ENCODE measurements at places on chromosomes 5 and 9.
A peak's percentile ranks its signal among the peaks of the same experiment; 100 is the strongest.

- H3K27ac ChIP-seq: no peak overlapping the region
- DNase-seq: no peak
- peaks cover 6% of the 10 kb centered on the region for H3K27me3 ChIP-seq
- H3K4me3 ChIP-seq: no peak overlapping the region
- no peaks in the 10 kb centered on the region for H3K36me3 ChIP-seq
Observed at GRCh38 chr5:158115468-158115867, 256.5 kb upstream of the CLINT1 start.

DNA sequence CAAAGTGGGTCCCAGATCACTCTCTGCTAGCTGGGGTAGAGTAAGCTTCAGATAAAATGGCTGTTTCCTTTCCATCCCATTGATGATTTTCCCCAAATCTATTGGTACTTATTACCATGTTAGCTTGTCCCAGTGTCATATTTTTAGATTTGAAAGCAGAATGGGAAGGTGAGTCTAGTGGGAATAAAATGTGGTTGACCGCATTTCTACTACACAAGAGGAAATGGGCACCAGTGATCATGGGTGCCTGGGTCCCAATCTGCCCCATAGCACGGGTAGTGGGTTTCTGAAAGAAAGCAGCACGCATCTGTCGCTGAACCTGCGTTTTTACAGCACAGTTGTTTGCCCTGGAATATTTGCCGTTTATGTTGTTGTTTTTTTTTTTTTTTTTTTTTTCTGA, 20.1 kb downstream of the DAPK1 start:
- no peak overlapping the region for H3K27ac ChIP-seq
- no peak overlapping the region for H3K4me3 ChIP-seq
- no peaks in the 10 kb centered on the region for H3K27me3 ChIP-seq
- no peaks in the 10 kb centered on the region for H3K36me3 ChIP-seq

DNA sequence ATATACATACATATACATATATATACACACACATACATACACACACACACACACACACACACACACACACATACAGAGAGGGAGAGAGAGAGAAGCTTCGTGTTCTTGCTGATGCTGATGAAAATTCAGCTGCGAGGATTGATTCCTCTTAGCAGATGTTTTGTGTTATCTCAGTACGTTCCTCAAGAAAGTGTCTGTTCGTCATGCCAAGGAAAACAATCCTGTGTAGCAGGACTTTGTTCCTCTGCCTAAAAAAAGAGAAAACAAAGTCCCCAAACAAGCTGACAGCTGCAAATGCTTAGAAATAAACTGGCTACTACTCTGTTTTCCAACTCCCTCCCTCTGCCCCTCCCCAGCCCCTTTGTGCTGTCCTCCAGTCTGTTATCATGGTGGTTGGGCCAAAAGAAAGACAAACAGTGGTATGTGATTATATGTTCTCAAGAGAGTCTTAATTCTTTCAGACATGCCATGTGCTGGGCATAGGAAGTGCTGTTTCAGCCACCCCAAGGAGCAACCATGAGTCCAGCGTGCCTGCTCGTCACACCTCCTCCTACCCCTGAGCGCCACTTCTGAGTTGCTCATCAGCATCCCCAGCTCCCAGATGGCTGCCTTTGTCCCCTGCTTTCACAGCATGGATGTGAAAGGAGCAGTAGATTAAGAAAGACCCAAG, 71.5 kb upstream of the EQTN start:
- H3K27ac ChIP-seq: no peak overlapping the region
- H3K36me3 ChIP-seq: no peaks in the 10 kb centered on the region

- peak; percentile 24 for DNase-seq
- H3K4me1 ChIP-seq: no peaks in the 10 kb centered on the region
- H3K27ac ChIP-seq: no peak overlapping the region
- peaks cover 60% of the 10 kb centered on the region for H3K27me3 ChIP-seq
- no peak overlapping the region for H3K4me3 ChIP-seq
Observed at GRCh38 chr9:114098021-114098935, 814 bp downstream of the KIF12 start.

DNA sequence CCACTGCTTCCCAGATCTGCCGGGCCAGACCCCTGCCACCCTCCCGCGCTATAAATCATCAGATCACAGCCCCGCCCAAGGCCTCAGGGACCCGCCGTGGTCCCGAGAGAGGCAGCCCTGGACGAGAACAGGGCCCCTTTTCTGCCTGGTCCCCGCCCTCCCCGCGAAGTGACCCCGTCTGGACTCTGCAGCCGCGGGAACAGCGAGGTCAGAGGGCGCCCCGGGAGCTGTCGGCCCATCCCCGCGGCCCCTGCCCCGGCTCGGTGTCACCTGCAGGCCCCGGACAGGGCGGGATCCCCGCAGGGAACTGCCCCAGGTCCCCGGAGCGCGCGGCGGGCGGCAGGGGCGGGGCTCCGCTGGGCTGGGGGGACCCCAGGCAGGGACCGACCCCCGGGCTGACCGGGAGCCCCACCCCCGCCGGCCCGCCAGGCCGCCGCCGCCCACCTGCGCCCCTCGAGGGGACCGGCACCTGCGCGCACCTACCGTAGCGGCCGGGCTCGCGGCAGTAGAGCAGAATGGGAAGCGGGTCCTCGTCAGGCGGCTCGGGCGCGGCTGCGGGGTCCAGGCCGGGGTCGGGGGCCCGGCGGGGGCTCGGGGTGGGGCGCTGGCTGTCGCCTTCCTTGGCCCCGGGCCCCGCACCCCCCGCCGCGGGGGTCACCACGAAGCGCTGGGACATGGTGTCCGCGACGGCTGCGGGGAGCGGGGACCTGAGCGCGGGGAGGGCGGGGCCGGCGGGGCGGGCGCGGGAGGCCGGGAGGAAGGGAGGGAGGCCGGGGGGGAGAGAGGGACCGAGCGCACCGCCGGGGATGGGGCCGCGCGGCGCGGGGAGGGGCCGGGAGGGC, 43.5 kb upstream of the SLC12A7 start:
- peaks cover 6% of the 10 kb centered on the region for H3K27me3 ChIP-seq
- no peak overlapping the region for H3K27ac ChIP-seq

GRCh38 chr9:136860529-136860928, 5.6 kb downstream of the EDF1 start:
- H3K36me3 ChIP-seq: peaks cover 30% of the 10 kb centered on the region
- DNase-seq: no peak
- H3K4me1 ChIP-seq: peaks cover 20% of the 10 kb centered on the region
- H3K27ac ChIP-seq: no peak overlapping the region
- H3K27me3 ChIP-seq: no peaks in the 10 kb centered on the region

DNA sequence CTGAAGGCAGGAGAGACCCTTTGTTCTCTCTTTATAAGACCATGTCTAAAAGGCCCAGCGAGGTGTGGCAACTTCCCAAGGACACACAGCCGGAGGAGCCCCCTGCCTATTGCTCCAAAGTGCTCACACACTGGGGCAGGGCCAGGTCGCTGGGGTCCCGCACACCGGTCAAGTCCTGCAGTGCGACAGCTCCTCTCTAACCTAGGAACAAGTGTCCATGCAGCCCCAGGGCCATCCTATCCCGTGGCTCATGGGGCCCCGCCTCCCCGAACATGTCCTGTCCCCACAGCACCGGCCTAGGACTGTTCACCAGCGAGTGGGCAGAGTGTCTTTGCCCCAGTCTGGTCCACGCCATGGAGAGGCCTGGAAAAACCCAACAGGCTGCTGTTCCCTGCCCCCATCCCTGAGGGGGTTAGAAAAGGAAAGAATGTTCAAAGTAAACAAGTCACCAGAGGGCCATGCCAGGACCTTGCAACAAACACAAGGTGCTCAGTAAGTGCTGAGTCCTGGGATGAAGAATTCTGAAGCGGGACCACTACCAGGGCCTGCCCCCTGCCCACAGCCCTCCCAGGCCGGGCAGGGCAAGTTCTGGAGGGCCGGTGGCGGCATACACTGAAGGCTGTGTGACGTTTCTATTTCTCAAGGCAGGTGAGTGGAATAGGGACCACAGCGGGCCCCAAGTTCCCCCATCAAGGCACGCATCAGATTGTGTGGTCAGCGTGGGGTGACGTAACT, 938 bp downstream of the NINJ1 start:
- peak overlapping the region; percentile 90 for H3K4me3 ChIP-seq
- H3K27me3 ChIP-seq: peaks cover 6% of the 10 kb centered on the region
- H3K27ac ChIP-seq: peak overlapping the region; percentile 91
- H3K36me3 ChIP-seq: no peaks in the 10 kb centered on the region
- H3K4me1 ChIP-seq: peaks cover 78% of the 10 kb centered on the region
- peak; percentile 58 for DNase-seq

DNA sequence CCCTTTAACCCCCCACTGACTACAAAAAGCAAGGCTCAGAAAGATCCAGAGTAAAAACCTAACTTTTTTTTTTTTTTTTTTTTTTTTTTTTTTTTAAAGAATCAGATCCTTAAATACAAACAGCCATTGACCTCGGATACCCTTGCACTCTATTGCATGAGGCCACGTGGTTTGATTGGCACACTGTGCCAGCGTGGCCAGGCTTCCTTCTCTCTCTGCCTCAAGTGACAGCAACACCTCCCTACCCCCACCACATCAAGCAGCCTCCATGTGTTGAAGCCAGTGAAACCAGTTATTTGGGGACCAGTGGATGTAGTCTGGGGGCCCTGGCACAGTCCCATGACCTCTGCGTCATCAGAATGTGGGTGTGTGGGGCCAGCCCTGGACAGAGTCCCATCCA, 71.4 kb downstream of the OTULIN start:
- DNase-seq: no peak
- no peak overlapping the region for H3K4me3 ChIP-seq
- H3K27ac ChIP-seq: no peak overlapping the region
- H3K36me3 ChIP-seq: peaks cover 48% of the 10 kb centered on the region
- H3K4me1 ChIP-seq: no peaks in the 10 kb centered on the region
- H3K27me3 ChIP-seq: no peaks in the 10 kb centered on the region

DNA sequence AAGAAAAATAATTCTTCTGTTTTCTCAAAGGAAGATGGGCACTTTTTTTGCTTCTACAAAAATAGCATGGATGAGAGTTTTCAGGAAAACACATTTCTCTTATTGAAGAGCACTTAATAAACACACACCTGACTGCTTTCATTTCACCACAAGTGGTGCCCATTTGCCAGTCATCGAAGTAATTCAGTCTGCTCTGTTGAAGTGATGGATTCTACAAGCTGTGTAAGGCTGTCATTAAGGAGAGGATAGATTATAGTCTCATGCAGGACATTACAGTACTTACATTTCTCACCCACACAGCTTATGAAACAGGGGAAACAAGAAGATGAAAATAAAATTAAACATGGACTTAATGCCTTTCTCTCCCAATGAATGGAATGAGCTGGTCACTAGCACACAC, 165.2 kb downstream of the NR2F1-AS1 start:
- H3K27me3 ChIP-seq: no peaks in the 10 kb centered on the region
- H3K4me3 ChIP-seq: no peak overlapping the region
- no peak overlapping the region for H3K27ac ChIP-seq
- no peaks in the 10 kb centered on the region for H3K36me3 ChIP-seq
- no peak for DNase-seq

DNA sequence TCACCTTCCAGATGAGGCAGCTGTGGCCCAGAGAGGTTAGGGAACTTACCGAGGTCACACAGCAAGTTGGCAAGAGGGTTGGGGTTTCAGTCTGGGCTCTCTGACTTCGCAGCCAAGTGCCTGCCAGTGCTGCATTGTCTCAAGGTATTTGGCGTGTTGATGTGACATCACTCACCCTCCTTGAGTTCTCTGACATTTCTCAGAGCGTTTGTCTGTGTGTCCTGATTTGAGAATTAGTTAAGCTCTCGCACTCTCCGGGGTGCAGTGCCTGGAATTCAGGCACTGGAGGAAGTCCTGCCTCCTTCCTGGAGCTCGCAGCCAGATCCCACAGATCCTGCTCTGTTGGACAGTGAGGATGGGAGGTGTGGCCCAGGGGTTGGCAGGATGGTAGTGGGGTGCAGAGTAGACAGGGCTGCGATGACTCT, 25.7 kb downstream of the WWC1 start:
- DNase-seq: no peak

- H3K36me3 ChIP-seq: peaks cover 13% of the 10 kb centered on the region
- H3K4me3 ChIP-seq: no peak overlapping the region
- H3K4me1 ChIP-seq: peaks cover 23% of the 10 kb centered on the region
- DNase-seq: no peak
- no peak overlapping the region for H3K27ac ChIP-seq
Observed at GRCh38 chr9:137076636-137077009, 694 bp upstream of the UAP1L1 start.

GRCh38 chr9:130846487-130847305, 11.6 kb downstream of the ABL1 start:
- no peak overlapping the region for H3K4me3 ChIP-seq
- no peaks in the 10 kb centered on the region for H3K27me3 ChIP-seq

DNA sequence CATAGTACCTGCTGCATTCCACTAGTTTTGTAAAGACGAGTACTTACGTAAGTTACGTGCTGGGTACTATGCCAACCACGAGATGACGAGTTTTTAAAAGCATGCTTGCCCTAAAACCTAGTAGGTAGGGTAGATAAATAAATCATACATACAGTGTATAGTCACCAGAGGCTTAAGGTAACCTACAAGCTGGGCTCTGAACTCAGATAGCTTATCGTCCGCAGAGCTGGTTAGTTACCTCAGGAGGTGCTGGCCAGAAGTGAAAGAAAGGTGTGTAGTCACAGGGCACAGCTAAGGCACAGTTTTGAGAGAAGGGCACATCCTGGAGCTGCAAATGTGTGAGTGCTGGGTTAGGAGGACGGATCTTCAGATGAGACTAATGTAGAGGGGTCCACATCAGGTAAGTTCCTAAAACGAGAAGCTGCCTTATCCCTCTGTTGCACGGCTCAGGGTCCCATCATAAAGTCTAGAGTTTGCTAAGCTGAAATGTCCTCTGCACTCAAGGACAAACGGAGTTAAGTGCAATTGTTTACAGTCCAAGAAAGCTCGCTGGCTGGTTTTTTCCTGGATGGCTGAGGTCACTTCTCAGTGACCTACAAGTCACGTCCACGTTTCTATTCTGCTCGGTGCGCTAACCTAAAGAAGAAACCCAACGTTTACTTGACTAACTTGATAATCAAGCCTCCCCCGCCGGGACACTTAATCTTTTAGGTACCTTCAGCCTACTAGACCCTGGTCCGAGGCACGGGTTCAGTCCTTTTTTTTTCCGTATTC, 1.1 kb upstream of the SNX24 start:
- H3K27ac ChIP-seq: peak overlapping the region; percentile 52
- H3K27me3 ChIP-seq: no peaks in the 10 kb centered on the region
- peaks cover 19% of the 10 kb centered on the region for H3K4me1 ChIP-seq
- peak overlapping the region; percentile 66 for H3K4me3 ChIP-seq

DNA sequence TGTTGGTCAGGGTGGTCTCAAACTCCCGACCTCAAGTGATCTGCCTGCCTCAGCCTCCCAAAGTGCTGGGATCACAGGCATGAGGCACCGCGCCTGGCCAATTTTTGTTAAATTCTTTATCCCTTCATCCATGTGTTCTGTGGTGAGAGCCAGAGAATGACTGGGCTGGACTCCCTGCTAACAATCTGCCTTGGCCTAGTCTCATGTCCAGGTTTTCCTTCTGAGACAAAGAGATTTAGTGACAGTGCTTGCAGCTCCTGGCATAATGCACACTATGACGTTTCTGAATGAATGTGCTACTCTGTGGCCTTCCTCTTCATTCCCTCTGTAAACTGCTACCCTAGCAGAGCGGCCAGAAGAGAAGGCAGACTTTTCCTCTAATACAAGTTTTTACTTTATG, 79.3 kb downstream of the FOXD1 start:
- H3K4me3 ChIP-seq: no peak overlapping the region
- no peak overlapping the region for H3K27ac ChIP-seq
- DNase-seq: no peak

Data from T-cell (primary cell).